Activated naive CD4-positive, alpha-beta T cell (primary cell): ENCODE measurements at places on chromosomes 2 and 18.

- no peak for DNase-seq
Measured at GRCh38 chr2:43592443-43592842, 3.4 kb downstream of the THADA start.

DNA sequence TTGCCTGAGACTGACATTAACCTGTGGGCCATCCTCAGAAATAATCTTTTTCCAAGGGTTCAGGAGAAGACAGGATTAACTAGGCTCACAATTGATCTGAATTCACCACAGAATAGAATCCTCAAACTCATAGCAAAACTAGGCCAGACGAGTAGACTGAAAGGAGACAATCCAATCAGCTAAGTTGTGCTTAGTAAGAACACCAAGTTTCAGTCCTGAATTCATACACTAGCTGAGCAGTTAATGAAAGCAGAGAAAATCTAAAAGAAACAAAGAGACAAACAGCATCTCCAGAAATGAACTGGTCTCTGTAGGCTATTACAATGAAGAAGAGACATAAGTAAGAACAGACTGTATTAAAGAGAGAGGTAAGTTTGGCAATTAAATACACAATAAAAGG is 89.5 kb downstream of the GORASP2 start:
- no peak for DNase-seq

GRCh38 chr18:50697509-50697908 is 122.3 kb downstream of the MRO start:
- DNase-seq: no peak

DNA sequence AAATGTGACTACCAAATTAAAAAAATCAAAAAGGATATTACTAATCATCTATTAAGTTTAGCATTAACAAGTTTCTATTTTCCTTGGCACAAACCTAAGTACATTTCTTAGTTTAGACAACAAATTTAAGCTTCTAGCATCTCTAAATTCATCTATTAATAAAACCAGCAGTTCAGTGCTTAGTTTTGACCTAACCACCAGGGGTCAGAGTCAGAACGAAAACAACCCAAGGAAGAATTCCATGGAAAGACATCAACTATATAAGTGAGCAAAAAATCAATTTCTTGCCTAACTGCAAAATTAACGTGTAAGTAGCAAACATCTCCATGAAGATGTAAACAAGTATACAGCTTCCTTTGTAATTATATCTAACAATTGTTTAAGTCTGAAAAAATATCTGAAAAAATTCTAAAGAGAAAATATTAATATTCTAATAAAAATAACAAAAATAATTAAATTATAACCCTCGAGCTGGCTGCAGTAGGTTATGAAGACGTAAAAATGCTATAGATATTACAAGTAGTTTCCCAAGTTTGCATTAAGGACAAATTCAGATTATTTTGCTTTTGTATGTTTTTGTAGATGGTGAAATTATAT is 83.7 kb downstream of the CERKL start:
- DNase-seq: no peak

DNA sequence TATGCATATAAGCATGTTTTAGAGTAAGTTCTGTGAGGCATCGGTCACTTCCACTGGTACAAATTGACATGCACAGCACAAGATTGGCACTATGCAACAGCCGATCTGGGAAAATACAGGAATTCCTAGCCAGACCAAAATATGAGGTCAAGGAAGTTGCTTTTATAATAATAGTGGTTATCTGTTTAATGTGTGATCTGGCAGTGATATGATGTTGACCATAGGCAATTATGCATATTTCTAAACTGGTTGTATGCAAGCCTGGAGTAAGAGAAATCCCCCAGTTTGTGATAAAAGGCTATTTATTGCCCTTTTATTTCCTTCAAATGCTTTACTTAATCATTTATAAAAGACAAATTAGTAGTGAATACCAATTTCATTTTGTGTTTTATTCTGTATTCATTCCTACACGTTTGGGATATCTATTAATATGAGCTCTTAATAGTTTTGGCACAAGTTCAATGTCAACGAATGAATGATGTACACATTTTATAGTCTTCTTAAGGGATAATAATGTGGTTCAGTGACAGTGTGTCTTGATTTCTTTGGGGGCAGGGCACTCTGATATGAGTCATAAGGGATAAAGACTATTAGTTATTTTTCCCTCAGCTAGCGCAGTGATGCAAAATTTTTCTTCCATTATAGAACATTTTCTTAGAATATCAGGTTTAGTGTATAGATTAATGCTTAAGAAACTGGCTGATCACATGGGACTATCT is 34.7 kb upstream of the ZEB2 start:
- no peak for DNase-seq

DNA sequence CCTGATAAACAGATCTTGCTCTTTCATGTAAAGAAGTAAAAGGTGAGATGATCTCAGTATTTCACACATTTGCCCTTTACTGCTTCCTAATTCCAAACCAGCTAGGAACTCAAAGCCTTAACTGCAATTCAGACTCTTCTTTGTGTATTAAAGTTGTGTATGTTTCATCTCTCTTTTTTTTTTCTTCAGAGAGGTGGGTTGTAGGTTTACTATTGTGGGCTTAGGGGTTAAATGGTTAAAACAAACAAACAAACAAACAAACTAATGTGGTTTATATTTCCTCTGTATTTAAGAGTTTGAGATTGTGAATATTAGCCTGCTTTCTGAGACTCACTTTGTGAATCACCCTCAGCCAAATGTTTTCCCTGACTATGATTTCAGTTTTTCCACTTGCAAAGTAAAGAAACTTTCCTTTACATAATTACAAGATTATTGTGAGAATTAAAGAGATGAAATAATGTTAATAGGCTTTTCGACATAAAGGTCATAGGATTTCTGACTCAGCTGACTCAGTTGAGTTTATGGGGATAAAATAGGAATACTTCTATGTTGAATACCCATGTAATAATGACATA is 2.8 kb downstream of the GULP1 start:
- no peak for DNase-seq

DNA sequence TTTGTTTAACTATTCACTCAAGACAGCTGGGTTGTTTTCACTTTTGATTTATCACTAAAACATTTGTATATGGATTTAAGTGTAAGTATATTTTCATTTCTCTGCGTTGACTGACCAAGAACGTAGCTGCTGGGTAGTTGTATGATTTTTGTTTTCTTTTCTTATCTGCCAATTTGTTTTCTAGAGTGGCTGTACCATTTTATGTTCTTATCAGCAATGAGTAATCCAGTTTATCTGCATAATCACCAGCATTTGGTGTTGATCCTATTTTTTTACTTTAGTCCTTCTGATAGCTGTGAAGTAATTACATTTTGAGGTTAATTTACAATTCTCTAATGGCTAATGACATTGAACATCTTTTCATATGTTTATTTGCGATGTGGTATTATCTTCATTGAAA is 1178.4 kb upstream of the TMEFF2 start:
- no peak for DNase-seq

- DNase-seq: no peak
Measured at GRCh38 chr2:111053825-111054515, 66.7 kb upstream of the BCL2L11 start.
